Activated gamma-delta T cell treated with anti-CD3 and anti-CD28 coated beads, Interleukin-2, amount 50 U/mL, for 16 hours (primary cell): ENCODE measurements at places on chromosomes 3 and 15.

DNA sequence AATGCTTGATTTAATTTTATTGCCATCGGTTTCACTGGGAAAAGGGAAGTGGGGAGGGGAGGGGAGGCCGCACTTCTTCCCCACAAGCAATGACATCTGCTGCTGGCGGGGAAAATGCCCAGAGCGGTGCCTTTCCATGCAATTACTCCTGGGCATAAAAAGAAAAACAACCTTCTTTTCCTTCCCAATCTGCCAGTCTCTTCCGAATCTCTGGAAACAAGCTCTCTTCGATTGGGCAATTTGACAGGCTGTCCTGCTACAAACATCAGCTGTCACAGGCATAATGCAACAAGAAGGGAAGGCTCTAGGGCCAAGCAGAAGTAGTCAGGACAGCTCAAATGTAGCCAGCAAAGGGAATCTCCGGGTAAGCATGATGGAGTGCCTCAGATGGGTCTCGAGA lies 93.4 kb upstream of the STRIT1 start:
- DNase-seq = no peak

DNA sequence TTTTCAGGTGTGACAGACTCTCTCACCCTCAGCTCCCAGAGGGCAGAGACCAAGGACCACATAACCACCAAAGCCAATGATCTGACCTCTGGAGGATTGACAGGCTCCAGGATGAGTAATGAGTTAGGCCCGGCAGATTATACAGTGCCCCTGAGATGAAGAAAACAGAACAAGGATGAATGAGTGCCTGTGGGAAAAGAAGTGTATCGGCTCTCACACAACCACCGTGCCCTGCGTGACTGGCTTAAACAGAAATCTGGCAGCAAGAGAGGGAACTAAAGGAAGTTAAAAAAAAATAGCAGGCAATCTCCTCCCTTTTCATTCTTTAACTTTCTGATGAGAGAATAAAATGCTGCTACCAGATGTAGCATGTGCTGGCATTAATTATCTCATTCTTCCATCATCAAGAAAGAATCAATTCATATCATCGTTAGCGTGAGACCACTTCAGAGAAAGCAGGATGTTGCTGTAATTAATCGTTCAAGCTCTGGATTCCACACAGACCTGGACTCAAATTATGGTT lies 227.5 kb upstream of the COL8A1 start:
- DNase-seq = no peak

DNA sequence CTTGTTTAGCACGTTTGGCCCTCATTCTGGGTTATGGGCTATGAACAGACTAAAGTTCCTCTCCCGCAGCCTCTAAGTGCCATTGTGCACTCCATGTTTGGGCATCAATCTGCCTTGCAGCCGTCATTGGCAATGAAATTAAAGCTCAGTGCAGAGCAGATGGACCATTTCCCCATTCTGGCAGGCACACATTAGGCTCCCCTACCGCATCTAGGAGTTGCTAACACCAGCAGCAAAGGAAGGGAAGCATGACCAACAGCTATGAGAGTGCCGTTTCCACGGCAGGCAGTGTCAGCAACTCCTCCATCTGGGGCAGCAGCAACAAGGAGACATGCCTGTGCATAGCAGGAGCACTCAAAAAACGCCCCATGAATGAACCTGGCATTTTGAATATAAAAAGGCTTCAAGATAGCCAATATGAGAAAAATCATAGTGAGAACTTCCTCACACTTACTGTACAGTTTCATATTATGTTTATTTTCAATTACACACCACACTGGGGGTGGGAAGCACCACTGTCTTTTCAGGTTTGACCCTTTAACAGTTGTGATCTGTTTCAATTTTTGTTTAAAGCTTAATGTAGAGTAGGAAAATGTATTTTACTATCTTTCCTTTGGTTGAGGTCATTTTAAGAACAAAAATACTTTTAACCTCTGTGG lies 218.7 kb downstream of the KCNMB2 start:
- no peak for DNase-seq

GRCh38 chr15:59524331-59524731 lies 86.3 kb downstream of the FAM81A start:
- DNase-seq = no peak

DNA sequence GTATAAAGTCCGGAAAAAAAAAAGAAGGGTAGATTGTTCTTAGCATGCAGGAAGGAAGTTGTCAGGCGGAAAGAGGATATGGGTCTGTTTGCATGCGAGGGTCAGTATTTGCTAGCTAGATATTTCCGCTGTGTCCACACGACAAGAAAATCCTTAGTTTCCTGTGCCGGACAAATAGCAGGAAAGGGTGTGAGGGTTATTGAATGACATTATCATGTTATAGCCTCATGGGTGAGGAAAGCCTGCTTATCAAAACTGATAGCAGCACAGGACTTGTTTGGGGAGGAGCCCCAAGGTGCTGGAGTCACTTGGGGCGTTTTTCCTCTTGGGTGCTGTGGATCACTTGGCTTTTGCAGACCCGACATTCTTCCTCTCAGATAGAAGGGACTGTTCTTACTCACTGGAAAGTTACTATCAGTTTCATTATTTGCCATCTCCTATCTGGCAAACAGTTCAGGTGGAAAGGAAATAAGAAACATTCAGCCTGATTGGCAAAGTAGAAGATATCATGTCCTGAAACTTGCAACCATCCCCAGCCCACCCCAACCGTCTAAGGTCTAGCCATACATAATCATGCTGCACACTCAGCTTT lies 127.2 kb upstream of the DPH6 start:
- DNase-seq = no peak

DNA sequence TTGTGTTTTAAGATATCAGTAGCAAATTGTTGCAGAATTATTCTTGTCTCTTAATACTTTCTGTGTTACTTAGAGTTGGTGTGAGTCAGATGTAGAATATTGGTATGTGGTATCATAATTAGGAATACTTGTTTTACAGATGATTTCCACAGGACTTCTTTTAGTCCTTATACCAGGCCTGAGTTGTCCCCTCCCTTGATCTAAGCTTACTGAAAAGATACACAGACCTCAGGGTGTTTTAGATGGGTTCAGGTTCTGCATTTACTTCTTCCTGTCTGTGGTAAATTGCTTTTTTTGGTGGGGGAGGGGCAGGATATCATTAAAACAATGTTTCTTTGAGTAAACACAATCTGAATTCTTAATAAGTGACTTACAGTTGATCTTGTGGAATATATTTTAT lies 14.2 kb downstream of the DZIP3 start:
- DNase-seq = no peak

GRCh38 chr3:79586232-79586631 lies 181.6 kb downstream of the ROBO1 start:
- DNase-seq = no peak

- no peak for DNase-seq
Observed at GRCh38 chr15:60480149-60480548, 1.2 kb upstream of the ICE2 start.

DNA sequence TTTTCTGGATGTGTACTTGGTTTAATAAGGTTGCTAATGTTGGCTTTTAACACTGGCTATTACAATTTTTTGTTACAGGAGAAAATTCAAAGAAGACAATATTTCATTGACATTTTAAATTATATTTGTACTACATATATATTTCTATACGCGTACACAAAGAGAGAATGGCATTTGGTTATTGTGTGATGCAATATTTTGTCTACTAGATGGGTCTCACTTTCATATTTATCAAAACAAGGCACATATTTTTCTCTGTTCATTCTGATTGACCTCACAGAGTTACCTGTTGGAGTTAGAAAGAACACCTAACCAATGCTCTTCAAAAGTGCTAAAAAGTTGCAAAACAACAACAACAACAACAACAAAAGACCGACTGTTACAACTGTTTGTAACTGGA lies 50.2 kb upstream of the VGLL3 start:
- no peak for DNase-seq

- DNase-seq = no peak
Observed at GRCh38 chr3:135581806-135582205, 383.7 kb upstream of the PPP2R3A start.

DNA sequence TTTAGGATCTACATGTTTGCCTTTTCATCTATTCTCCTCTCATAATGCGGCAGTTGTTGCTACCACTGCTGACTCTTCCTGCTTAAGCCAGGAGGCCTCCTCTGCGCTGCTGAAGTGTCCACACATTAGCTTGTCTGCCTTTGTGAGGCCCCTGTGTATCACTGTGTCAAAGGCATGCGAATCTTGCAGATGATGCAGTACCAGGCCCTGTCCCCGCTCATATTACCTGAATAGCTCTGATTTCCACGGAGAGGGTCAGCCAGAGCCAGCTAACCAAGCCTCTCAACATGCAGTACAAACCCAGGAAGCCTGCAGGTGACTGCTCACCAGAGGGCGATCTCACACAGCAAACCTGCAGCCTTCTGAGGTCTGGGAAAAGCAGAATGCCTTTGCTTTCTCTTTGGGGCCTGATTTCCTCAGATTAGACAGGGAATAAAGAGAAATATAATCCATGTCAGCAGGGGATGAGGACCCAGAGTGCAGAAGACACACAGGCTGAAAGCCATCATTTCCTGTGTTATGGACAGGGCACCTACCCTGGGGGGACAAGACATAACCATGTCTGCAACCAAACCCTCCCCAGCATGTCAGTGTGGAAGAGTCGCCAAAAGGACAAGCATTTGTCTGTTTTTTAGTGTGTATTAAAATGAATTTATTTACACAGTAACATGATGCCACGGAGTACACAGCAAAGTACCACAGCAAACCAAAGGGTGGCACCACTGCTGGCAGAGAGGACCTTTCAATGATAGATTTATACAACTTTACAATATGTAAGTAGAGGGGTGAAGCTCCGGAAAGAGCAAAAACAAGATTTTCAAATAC lies 36.8 kb upstream of the TSPAN3 start:
- peak; percentile 8 for DNase-seq

DNA sequence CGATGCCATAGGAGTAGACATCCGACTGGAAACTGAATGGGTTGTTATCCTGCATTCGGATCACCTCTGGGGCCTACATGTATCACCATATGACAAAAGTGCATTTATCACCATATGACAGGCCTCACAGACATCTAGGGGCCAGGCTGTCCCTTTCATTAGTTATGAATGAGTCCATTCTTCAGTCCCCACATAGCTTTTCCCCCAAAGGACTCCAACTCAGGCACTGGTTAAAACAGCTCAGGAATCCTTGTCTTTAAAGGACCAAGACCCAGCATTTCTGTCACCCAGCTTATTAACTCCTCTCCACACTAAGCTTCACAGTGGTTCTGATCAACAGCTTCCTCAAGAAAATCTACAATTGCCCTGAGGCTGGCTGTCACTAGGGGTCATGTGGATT lies 28.3 kb downstream of the MKRN2 start:
- no peak for DNase-seq

DNA sequence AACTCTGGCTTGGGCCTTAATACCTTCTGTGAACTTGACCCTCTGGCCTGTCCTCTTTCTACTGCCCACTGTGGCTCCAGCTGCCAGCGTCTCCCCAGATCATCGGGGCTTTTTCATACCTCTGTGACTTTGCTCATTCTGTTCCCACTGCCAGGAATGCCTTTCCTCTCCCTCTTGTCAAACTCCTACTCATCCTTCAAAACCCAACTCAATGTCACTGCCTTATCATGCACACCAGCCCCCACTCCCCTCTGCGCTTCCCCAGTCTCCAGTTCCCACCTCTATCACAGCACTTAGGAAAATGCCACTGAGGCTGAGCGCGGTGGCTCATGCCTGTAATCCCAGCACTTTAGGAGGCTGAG lies 4.9 kb downstream of the ANPEP start:
- DNase-seq = no peak

- DNase-seq = no peak
Observed at GRCh38 chr3:77338195-77338594, 298.3 kb downstream of the ROBO2 start.

DNA sequence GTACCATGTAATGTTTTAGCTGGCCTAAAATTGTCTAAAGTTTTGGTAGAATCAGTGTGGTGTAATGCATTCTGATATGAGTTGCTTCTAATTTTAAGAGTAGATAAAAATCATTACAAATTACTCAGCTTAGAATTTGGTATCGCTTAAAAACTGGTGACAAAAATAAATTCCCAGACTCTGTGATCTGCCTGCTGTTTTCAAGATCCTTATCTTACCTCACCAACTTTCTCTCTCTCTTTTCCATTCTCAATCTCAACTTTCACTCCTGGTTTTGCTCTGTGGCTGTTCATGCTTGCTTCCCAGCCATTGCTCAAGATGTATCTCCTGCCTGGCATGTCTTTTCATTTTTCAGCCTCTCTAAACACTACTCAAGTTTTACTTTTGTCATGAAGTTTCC lies 45.7 kb downstream of the TCF12 start:
- DNase-seq = no peak

GRCh38 chr3:17030438-17030837 lies 145.7 kb downstream of the PLCL2 start:
- DNase-seq = no peak

DNA sequence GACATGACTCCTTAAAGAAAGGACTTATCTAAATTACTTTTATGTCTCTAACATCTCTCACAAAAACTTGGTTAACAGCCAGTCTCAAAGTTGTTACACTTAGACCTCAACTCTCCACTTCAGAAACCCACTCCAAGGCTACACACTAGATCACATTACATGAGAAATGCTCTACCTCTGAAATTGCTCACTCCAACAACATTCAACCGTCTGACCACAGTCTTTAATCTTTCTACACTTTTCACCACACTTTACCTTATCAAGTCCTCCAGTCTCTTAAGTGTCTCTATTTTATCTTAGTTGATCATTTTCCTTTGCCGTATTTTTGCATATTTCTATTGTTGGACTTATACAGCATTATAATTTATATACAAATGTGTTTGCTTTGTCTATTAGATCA lies 5.8 kb downstream of the SLC12A6 start:
- no peak for DNase-seq

DNA sequence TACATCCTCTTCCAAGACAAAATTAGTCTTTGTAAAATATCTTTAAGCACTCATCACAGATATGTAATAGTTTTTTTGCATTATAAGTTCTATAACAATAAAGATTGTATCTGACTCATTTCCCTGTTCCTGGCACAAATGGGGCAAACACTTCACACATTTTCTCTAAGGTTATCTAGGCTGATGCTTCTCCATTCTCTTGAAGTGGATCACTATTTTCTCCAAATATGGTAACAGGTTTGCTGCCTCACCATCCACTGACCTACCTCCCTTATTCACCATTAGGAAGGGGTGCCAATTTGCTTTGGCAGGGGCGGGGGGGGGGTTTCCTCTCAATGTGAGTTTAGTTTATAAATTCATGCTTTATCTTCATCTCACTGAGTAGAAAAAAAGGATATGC lies 767.7 kb upstream of the LMCD1 start:
- no peak for DNase-seq

GRCh38 chr3:113105966-113106660 lies 105.2 kb upstream of the BOC start:
- no peak for DNase-seq

- no peak for DNase-seq
Observed at GRCh38 chr15:77825252-77825542, 192.5 kb upstream of the LINGO1 start.
